Left renal pelvis (tissue), 4 donors: ENCODE measurements at places on chromosomes 7 and 10. TPM values are rescaled to one million over a fixed set of nuclear protein-coding genes. Genes with fewer than 3 reads are reported as not detected.

- no peak for DNase-seq
Measured at GRCh38 chr7:157139111-157139809, 534 bp downstream of the UBE3C start.

DNA sequence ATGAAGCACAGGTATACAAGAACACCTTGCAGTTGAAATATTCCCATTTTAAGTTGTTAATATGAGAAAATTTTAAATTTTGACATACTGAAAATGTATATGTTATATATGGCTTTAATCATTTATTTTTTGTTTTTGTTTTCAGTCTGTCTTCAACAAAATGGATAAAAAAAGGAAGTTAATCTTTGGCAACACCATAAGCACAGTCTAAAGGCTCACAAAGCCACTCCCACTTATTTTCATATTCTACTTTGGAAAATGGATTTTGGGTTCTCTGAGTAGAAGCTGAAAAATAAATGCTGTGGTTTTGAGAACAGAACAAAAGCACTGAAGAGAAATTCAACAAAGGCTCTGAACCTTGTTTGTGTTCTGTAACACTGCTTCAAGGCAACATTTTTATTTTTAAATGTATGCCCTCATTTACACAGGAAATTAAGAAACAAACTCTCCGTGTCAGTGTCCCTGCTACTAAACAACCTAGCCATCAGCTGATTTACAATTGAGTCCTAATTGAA is 81.3 kb upstream of the LRRN3 start:
- no peak for DNase-seq

- no peak for DNase-seq
Measured at GRCh38 chr7:47940088-47941013, 7.9 kb downstream of the PKD1L1 start.

The PLAU gene
- polyA plus RNA-seq, result 29.5 TPM
